Stimulated activated CD8-positive, alpha-beta memory T cell treated with anti-CD3 and anti-CD28 coated beads, Interleukin-15, amount 100 ng/mL, for 4 hours (primary cell): ENCODE measurements at places on chromosomes 4 and X.

DNA sequence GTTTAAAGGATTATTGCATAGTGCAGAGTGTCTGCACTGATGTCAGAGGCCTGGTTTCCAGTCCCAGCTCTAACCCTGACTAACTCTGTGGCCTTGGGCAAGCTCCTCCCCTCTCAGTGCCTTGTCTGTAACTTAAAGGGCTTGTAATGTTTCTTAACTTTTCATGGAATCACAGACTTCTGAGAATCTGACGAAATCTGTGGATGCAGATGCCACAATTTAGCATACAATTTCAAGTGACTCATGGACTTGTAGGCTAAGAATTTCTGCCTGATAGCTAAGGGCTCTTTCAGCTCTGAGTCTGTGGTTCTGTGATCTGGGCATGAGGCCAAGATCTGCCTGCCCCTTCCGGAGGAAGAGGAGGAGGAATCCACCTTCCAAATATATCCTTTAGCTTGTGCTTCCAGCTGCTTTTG, 236.9 kb downstream of the AR start:
- DNase-seq, result no peak

DNA sequence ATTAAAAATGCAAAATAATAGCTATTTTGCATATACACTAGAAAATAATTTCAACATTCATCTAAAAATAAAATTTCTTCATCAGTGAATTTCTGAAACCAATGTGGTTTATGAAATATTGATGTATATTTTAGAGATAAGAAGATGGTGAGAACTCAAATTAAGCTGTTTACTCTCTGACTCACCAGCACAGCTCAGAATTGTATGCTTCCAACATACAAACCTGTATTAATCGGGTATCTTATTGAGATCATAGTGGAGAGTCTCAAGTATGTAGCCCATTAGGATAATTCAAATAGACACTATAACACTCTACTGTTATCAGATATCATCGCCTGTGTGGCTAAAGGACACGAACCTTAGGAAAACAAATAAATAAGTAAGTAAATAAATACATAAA, 899.5 kb upstream of the INTU start:
- DNase-seq, result no peak

- DNase-seq, result no peak
Observed at GRCh38 chrX:96987228-96987627, 103.5 kb downstream of the RPA4 start.

- DNase-seq, result no peak
Observed at GRCh38 chrX:144627947-144628346, 619.4 kb upstream of the SPANXN1 start.

GRCh38 chr4:71785959-71786358, 2.1 kb upstream of the GC start:
- DNase-seq, result no peak

GRCh38 chrX:1306909-1307625, 29.5 kb upstream of the IL3RA start:
- DNase-seq, result no peak

DNA sequence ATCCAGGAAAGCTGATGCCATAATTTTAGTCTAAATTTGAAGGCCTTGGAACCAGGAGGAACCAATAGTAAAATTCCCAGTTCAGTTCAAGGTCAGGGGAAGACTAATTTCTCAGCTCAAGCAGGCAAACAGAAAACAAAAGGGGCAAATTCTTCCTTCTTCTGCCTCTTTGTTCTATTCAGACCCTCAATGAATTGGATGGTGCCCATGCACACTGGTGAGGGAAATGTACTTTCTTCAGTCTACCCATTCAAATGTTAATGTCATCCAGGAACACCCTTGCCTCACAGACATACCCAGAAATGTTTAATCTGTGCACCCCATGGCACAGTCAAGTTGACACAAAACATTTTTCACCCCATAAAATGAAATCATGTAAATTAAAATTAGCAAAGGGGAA, 1851.2 kb upstream of the ADGRL3 start:
- no peak for DNase-seq

- no peak for DNase-seq
Observed at GRCh38 chr4:82790060-82790660, 8.4 kb downstream of the SCD5 start.

- DNase-seq, result no peak
Observed at GRCh38 chr4:137124278-137124932, 407.9 kb downstream of the PCDH18 start.

DNA sequence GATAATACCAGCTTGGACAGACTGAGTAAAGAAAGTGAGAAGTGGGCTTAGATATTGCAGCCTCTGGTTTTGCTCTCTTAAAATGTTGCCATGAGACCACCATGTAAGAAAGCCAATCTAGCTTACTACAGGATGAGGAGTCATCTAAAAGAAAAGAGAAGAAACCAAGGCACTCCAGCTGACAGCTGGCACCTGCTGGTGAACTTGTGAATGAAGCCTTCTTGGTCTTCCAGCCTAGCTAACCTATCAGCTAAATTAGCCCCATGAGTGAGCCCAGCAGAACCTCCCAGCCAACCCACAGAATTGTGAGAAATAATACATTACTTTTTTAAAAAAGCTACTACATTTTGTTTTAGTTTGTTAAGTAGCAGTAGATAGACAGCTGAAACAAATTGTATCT, 154.5 kb upstream of the QRFPR start:
- DNase-seq, result no peak

DNA sequence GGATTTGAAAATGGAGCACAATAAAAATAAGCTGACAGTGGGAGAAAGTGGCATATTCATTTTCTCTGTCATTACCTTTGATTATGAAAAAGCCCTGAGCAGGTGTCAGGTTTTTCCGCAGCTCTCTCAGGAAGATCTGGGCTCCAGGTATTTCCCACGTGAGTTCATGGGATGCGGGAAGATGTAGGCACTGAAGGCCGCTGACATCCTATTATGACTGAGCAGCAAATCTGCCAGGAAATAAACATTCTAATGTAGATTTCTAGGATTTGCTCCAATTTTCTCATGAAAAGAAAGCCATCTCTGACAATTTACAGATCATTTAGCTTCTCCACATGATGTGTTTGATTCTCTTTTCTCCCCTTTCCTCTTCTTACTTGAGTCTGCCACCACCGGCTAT, 160.7 kb downstream of the KIT start:
- no peak for DNase-seq

DNA sequence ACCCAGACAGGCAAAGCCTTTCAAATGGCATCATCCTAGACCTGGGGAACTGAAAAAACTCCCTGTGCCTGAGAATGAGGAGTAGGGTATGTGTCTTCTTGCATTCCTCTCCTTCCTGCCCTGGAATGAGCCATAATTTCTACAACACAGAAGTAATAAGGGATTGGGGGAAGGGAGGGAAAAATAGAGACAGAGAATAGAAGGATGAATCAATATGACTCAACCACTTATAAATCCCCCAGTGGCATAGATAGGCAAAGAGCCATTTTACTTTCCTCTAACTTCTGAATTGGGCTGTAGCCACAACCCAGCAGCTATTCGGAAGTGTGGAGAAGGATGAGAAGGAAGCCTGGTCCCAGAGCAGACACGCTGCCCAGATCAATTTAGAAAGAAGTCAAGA, 99.9 kb downstream of the NHS start:
- no peak for DNase-seq

- DNase-seq, result no peak
Observed at GRCh38 chrX:100449696-100450608, 39.9 kb upstream of the PCDH19 start.

DNA sequence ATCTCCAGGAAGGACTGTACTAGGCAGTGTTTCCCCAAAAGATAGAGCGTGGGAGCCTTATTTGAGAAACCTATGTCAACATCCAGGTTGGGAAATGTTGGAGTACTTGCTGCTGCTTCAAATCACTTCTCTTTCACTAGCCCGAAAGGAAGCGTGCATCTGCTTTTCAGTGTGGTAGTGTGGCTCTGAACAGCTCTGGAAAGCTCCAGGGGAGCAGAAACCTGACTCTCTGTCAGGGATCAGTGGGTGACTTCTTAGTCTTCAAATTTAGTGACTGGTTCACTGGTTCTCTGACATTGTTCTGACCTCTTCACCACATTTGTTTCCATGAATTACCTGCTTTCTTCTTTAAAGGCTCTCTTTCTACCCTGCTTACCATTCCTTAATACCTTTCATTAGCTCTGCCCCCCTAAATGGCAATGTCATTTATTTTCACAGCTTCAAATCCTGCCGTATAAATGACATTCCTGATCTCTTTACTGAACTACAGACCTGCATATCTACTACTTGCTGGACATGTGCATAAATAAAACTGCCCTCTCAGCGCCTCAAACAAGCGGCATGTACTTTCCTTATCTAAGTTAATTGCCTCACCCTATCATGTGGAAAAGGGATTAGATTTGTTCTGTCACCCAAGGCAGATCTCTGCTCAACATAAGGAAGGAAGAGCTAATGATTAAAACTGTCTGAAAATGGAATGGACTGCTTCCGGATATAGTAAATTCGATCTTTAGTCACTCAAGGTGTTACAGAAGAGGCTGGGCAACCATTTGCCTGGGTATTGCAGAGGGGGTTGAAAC, 37.0 kb downstream of the DLG3 start:
- DNase-seq, result no peak

- no peak for DNase-seq
Observed at GRCh38 chr4:40190019-40190418, 6.8 kb upstream of the RHOH start.

DNA sequence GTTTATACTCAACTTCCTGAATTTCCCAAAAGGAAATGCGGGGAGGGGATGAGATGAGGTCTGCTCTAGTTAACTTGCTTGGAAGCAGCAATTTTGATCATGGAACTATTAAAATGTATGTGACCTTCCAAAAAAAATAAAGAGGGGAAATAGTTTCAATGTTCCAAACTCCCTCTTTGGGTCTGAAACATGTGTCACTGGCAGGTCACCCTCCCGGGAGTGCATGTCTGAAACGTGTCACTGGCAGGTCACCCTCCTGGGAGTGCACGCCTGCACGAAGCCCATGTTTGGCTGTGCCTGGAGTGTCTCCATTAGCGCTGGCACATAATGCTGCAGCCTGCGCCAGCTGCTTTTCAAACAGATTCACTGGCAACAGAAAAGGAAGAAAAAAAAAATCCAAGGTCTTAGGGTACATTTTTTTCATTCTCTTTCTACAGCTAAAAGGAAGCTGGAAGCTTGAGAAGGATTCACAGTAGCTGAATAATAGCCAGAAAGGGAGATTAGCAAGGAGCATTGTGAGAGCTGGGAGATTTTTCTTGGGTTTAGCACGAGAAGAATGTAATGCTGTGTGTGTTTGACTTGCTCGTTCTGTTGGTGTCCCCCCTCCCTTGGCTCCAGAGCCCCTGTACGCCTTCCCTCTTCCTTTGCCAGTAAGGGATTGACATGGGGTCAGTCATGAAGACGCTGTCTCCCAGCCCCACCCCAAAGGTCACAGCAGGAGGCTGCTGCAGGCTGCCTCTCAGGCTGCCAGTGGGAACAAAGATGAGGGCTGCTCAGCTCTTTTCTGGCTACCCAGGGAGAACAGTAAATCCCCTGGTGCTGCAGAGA, 39.2 kb upstream of the TLR3 start:
- no peak for DNase-seq

DNA sequence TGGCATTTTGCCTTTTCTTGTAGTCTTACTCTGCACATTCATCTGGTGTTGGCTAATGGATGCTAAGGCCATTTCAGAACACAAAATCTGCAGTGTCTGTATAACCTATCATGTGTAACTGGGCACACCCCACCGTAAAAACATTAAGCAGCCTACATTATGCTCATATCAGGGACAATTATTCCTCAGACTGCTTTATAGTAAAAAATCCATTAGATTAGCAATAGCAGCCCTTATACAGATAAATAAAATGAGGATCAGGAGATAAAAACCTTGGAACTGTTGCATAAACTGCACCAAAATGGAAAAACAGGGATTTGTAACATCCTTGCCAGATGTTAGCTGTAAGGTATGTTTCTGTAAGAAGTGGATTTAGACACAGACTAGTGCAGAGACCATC, 288.8 kb downstream of the HS3ST1 start:
- no peak for DNase-seq

GRCh38 chrX:114162068-114162735, 421.7 kb upstream of the HTR2C start:
- DNase-seq, result no peak

DNA sequence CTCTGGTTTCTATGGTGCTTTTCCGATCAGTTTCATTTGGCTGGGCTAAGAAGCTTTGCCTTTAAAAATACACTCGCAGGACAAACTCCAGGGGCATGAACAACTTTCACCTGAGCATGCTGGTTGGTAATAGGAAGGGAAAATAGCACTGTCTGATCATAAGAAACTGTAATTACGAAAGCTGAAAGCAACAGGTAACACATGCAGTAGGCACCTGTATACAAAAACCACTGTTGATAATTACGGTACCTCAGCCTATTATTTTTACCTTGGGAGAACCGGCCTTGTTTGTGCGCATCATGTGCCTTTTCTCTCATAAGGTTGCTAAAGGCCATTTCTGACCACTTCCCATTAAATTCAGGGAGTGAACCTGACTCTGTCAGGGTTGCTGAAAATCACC, 45.7 kb downstream of the RTL9 start:
- no peak for DNase-seq

DNA sequence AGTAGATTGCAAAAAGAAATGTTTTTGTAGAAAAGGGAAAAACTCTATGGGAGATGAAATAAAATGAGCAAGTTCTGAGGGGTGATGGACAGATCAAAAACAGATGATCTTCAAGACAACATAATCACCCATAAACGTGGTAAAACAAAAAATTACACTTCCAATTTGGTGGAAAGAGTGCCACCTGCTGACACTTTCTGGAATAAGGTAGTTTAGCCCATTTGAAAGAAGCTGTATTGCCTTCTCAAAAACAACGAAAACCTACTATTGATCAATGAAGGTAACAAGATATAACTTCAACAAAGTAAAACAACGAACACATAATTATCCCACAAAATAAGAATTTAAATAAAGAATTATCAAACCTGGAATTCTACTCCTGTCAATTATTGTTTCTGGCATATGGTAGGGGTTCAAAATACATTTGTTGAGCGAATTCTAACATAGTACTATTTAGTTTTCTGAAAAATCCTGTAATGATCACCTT, 2.5 kb downstream of the COQ2 start:
- DNase-seq, result no peak

DNA sequence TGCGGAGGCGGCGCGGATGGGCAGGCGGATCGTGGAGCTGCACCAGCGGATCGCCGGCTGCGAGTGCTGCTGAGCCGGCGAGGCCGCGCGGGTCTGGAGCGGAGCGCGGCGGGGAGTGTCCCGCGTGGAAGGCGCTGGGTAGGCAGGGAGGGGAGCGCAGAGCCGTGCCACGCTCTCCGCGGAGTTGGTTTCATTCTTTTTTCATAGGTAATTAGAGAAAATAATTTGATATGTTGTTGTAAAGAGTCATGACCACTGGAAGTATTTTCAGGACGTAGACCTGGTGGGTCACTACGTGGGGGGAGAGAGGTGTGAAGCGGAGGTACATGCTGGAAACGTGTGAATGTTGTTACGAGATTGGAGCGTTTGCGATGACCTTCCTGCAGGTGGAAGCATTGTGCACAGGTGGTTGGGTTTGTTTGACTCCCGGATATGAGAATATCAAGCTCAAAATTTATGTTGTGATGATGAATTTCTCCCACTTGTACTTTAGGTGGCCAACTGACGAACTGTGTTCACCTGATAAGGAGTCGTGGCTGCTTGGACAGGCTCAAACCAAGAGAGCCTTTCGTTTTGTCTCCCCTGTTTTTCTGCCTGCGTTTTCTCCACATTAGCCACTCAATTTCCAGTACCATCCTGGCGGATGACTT, 19.1 kb upstream of the S100P start:
- no peak for DNase-seq

- DNase-seq, result no peak
Observed at GRCh38 chr4:31022702-31023101, 302.5 kb downstream of the PCDH7 start.

GRCh38 chrX:69507500-69507789, 3.3 kb downstream of the NALF2 start:
- DNase-seq, result no peak
